ENCODE measurements at places on chromosomes 1 and 21.

DNA sequence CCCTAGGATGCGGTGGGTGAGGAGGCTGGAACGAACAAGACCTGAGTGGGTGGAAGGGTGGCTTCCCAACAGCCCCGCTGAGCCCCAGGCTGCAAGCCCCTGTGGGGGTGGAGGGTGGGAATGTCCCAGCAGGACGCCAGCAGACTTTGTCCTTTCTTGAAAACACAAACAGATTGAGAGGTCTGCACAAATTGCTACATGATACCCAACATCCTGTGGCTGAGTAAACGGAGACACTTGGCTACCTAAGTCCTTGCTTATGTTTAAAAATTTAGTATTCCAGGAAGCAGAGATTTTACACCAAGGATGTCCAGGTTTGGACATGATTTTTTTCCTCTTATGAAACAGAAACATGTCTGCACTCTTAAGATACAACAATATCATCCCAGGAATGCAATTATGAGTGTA is 11.8 kb upstream of the F3 start:
- DNase-seq = no peak

- DNase-seq = no peak
Measured at GRCh38 chr1:27342778-27343638, 1.2 kb downstream of the SYTL1 start.

DNA sequence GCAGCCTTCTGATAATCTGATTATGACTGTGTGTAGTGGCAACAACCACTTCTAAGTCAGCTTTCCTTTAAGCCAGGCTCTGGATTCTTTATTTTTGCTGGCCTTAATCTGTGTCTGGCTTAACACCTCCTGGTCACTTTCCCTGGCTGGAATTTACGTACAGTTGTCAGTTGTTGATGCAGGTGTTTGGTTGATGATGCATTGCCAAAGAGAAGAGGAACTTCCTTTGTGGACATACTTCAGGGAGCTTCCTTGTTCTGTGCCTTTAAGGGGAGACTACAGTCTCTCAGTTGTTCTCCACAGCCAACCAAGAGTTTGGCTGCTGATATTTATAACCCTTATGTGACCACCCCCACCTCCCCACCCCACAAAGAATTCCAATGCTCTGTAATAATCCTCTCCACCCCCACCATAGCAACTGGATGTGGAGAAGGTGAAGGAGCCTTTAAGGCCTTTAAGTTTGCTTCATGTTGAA is 96.0 kb upstream of the BMP8A start:
- no peak for DNase-seq

DNA sequence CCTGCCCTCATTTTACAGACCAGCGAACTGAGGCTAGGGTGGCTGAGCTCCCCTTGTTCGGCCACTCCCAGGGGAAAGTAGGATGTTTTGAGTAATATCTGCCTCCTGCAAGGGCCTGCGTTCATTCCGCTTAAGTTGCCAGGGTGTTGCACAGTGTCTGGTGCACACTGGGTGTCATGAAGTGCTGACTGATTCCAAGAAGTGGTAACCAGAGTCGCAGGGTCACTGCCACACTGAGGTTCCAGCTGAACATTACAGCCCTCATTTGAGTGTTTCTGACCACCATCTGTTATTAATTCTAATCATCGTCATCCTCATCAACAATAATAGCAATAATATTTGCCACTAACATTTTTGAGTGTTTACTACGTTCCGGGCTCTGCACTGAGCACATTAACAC is 250.6 kb downstream of the KAZN start:
- DNase-seq = no peak

DNA sequence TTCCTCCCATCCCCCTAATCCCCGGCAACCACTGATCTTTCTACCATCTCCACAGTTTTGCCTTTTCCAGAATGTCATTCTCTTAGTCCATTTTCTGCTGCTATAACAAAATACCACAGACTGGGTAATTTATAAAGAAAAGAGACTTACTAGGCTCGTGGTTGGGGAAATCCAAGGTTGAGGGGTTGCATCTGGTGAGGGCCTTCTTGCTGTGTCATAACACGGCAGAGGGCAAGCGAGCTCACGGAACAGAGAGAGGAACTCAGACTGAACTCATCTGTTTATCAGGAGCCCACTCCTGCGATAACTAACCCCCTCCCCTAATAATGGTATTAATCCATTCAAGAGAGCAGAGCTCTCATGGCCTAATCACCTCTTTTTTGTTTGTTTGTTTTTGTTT is 52.0 kb downstream of the RUNX3 start:
- DNase-seq = no peak

Measured in NCI-H446 (cell line).